ENCODE measurements at places on chromosomes 7 and 10. TPM values are rescaled to one million over a fixed set of nuclear protein-coding genes. Genes with fewer than 3 reads are reported as not detected.

Gene PPP1R3C
- total RNA-seq: 12.8 TPM

Gene GRM3
- not detected for total RNA-seq

Gene SFTPA1
- 1.2 TPM for total RNA-seq

DNA sequence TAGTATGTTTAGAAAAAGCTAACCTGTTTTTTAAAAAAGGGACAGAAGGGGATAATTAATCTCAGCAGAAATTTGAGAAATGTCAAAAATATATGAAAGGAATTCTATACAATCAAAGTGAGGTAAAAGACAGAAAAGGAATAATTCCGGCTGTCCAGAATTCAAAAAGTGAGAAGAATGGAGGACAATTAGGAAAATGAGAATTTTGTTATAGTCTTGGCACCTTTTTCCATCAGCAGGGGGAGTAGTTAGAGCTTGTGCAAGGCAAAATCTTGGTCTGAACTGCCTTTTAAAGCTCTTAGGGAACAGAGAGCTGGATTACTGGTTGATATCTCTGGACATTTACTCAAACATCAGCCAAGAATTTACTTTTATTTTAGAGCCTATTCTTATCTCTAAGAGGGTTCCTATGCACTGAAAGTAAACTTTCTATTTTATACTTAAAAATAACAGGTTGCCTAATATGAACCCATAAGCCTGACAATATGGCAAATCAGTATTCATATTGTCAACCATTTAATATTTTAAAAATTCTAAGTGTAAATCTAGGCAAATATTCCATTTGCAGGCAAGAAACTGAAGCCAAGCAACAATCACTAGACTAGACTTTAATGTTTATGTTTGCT is 185.6 kb downstream of the ANK3 start:
- H3K27me3 ChIP-seq: no peaks in the 10 kb centered on the region
- H3K36me3 ChIP-seq: no peaks in the 10 kb centered on the region
- H3K4me3 ChIP-seq: no peak overlapping the region
- no peak for DNase-seq
- no peak overlapping the region for H3K27ac ChIP-seq

GRCh38 chr7:2513702-2514101 is 5.9 kb upstream of the LFNG start:
- peaks cover 50% of the 10 kb centered on the region for H3K4me1 ChIP-seq
- no peaks in the 10 kb centered on the region for H3K36me3 ChIP-seq
- peak; percentile 72 for DNase-seq
- no peak overlapping the region for H3K27ac ChIP-seq
- H3K4me3 ChIP-seq: no peak overlapping the region

DNA sequence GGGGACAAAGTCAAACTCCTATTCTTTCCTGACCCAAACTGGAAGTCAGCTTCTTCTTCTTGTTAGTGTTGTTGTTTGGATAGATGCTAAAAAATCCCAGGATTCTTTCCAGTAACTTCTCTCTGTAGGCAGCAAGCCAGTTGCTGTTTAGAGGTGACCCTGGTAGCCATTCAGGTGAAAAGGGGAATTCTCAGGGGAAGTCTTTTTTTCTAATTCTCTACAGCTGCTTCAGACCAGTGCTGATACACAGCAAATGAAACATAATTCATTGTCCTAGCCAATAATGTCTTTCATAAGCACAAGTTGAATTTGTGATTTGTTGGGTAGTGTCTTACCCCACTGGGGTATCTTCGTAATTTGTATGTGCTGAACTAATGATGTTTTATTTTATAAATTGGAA is 357.3 kb downstream of the BBS9 start:
- H3K4me3 ChIP-seq: no peak overlapping the region
- H3K27ac ChIP-seq: no peak overlapping the region
- no peak for DNase-seq
- no peaks in the 10 kb centered on the region for H3K27me3 ChIP-seq
- no peaks in the 10 kb centered on the region for H3K36me3 ChIP-seq
- no peaks in the 10 kb centered on the region for H3K4me1 ChIP-seq

- H3K4me3 ChIP-seq: no peak overlapping the region
- H3K27ac ChIP-seq: no peak overlapping the region
- H3K36me3 ChIP-seq: no peaks in the 10 kb centered on the region
Observed at GRCh38 chr10:130202984-130203621, 66.9 kb downstream of the GLRX3 start.

- no peaks in the 10 kb centered on the region for H3K27me3 ChIP-seq
- no peak for DNase-seq
- no peak overlapping the region for H3K27ac ChIP-seq
- no peaks in the 10 kb centered on the region for H3K4me1 ChIP-seq
- peaks cover 78% of the 10 kb centered on the region for H3K36me3 ChIP-seq
- H3K4me3 ChIP-seq: no peak overlapping the region
Observed at GRCh38 chr7:98238976-98239375, 13.1 kb downstream of the TECPR1 start.

DNA sequence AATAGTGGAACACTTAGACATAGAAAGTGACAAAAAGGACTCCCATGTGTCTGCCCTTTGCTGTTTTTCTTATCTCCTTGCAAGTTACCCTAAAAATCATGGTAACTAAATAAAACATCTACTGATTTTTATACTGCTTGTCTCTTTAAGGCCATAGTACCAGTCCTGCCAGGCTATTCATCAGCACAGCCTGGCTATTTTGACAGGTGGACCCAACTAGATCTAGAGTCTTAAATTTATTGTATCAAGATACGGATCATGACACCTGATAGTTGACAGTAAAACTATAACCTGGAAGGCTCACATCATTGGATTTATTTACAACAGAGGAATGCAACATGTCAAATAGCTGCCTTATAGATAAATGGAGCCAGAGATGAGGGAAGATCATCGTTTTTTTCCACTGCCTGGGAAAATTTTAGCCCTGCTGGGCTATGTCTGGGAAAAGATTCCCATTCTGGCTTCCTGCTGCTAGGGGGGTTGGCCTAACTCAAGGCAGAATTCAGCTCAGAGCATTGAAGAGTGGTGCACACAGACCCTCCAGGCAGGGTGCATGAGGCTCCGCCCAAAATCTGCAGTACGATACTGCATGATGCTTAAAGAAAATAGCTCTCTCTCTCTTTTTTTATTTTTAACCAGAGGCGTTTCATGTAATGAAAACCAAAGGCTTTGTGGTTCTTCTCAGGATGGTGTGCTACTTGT is 292.0 kb upstream of the FZD8 start:
- peaks cover 3% of the 10 kb centered on the region for H3K4me1 ChIP-seq
- H3K4me3 ChIP-seq: no peak overlapping the region
- H3K27ac ChIP-seq: no peak overlapping the region
- no peak for DNase-seq
- no peaks in the 10 kb centered on the region for H3K27me3 ChIP-seq

DNA sequence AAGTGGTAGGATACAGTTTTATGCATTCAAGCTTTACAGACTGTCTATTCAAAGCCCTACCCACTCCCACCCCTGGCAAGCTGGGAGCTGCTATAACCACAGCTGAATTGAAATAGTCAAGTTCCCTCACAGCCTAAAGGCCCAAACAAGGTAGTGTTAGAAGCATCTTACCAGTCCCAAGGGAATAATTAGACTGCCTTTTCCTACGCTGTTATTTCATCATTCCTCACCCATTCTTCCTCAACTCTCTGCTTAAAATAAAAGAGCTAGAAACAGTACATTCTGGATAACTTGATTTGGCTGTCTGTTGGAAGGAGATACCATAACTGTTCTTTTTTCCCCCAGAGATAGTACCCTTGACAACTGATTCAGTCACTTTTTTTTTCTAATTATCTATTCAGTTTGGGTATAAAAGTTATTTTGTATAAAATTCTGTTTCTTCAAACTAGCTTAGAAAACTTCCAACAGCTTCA is 54.0 kb downstream of the RAPGEF5 start:
- H3K27ac ChIP-seq: no peak overlapping the region
- H3K4me1 ChIP-seq: no peaks in the 10 kb centered on the region
- no peak for DNase-seq
- no peaks in the 10 kb centered on the region for H3K27me3 ChIP-seq

GRCh38 chr10:92377962-92378361 is 87.0 kb downstream of the MARCHF5 start:
- H3K4me3 ChIP-seq: no peak overlapping the region
- no peaks in the 10 kb centered on the region for H3K4me1 ChIP-seq
- DNase-seq: no peak

DNA sequence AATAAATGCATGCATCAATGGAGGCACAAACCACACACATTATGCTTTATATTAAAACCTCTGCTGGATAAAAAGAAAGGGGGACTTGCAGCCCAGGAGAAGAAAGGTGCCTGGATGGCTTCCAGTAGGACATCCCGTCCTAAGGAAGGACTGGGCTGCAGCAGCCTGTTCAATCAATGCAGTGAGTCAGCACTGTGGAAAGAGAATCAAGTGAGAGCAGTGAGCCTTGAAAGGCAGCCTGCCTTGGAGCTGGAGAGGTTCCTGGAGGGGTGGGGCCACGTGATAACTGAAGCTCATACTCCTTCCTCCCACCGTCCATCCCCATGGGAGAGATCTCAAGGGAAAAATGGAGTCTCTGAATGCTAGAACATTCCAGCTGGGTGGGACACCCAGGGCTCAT is 501.2 kb downstream of the ADRA2A start:
- H3K27ac ChIP-seq: no peak overlapping the region
- DNase-seq: no peak

GRCh38 chr7:139748373-139748765 is 29.4 kb downstream of the HIPK2 start:
- no peaks in the 10 kb centered on the region for H3K27me3 ChIP-seq
- no peak overlapping the region for H3K4me3 ChIP-seq
- DNase-seq: no peak
- H3K4me1 ChIP-seq: peaks cover 62% of the 10 kb centered on the region

All from stomach (tissue), 19 donors.